ENCODE measurements at places on chromosomes 16 and 17.
A peak's percentile ranks its signal among the peaks of the same experiment; 100 is the strongest.

DNA sequence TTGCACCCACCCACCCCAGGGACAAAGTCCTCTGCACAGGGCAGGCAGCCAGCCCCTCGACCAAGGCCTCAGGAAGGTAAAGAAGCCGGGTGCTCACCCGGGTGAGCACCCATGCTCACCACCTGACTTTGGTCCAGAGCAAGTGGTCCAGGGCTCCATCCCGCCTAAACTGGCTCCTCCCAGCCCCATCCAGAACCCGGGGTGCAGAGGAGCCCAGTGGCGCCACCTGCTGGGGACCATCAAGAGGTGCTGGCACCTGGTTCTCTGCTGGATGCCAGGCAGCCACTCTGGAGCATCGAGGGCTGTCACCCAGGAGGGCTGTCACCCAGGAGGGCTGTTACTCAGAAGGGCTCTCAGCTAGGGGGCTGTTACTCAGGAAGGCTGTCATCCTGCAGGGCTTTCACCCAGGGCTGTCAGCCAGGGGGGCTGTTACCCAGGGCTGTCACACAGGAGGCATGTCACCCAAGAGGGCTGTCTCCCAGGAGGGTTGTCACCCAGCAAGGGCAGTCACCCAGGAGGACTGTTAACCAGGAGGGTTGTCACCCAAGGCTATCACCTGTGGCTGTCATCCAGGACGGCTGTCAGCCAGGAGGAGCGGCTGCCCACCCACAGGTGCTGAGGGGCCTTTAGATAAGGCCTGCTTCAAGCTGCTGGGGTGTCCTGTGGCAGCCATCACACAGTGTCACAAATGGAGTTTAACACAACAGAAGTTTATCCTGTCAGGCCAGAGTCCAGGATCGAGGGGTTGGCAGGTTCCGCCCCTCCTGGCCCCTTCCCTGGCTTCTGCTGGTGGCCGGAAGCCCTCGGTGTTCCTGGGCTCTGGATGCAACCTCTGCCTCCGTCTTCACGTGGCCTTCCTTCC is 98.5 kb downstream of the TNFRSF13B start:
- no peak for DNase-seq

GRCh38 chr17:19348081-19348650 is 14.4 kb downstream of the B9D1 start:
- no peak for DNase-seq

GRCh38 chr17:57809879-57810278 is 40.0 kb downstream of the MRPS23 start:
- DNase-seq = no peak

DNA sequence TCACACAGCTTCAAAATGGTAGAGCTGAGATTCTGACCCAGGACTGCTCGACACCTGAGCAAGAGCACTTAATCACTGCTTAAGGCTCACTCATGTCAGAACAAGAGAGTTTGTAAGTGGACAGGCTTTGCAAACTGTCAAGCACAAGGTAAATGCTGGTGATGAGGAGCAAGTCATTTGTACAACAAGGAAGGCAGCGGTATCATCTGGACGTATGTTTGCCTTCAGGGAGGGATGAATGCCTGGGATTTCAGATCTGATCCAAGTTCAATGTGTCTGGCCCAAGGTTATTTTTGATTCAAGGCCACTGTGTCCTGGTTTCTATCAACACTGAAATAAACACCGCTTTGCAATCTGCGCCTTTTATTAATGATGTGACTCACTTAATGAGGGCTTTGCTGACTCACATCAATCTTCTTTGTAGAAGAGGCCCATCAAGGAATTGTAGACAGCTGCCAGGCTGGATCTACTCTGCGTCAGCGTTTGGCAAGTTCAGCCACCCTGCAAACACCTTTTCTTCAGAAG is 174.4 kb upstream of the HS3ST3A1 start:
- DNase-seq = no peak

DNA sequence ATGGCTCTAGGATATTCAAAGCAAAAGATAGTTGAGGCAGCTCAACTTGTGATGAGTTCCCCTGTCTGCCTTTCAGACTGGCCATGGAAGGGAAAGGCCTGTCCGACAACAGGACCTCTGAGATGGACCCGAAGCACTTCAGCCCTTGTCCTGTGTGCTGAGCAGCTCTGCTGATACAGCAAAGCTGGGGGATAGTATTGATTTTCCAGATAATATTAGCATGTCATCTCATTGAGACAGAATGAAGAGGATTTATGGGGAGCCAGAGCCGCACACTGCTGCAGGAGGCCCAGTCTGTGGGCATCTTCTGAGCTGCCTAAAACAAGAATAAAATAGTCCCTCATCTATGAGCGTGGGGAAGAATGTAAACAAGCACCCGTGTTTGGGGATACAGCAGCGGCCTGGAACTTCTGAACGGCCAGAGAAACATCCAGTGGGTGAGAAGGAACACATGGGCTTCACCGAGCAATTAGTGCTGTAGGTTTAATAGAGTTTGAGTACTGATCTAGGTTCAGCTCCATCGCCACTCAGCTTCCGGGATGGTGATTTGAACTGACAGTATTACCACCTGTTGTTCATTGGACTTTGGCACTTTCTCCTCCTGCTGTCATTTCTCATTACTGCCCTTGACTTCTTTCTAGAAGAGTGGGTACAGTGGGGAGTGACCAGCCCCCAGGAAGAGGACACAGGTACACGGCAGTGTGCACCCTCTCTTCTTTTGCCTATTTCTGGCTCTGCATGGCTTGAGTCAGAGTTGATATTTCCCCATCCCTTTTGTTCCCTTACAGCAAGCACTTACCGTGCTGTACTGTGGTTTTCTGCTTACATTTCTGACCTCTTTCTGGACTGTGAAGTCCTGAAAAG is 96.5 kb upstream of the TBX2 start:
- DNase-seq = no peak

DNA sequence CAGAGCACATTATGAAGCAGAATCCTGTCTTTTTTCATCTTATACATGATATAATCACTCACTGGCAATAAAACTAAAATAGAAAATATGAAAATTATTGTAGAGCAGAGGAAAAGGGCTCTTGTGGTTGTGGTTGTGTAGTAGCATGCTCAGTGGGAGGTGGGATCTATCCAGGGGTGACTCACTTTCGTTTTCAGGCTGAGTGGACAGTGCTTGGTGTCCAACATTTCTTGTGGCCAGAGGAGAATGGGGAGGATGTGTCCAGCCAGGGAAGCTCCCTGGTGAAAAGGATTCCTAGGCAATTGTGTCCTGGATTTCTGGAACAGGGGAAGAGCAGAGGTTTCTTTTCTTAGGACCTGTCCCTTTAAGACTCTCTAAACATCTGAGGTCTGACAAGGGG is 31.9 kb upstream of the CPHXL start:
- DNase-seq = no peak

GRCh38 chr17:43917016-43917347 is 9.6 kb upstream of the MPP2 start:
- no peak for DNase-seq

- no peak for DNase-seq
Observed at GRCh38 chr17:72901083-72901482, 191.4 kb downstream of the SLC39A11 start.

- DNase-seq = no peak
Observed at GRCh38 chr17:31313982-31314781, at the start of gene EVI2B. Gene EVI2B (minus strand): TSS chr17:31314054. CDS start chr17:31305609, 8,445 bp downstream.

DNA sequence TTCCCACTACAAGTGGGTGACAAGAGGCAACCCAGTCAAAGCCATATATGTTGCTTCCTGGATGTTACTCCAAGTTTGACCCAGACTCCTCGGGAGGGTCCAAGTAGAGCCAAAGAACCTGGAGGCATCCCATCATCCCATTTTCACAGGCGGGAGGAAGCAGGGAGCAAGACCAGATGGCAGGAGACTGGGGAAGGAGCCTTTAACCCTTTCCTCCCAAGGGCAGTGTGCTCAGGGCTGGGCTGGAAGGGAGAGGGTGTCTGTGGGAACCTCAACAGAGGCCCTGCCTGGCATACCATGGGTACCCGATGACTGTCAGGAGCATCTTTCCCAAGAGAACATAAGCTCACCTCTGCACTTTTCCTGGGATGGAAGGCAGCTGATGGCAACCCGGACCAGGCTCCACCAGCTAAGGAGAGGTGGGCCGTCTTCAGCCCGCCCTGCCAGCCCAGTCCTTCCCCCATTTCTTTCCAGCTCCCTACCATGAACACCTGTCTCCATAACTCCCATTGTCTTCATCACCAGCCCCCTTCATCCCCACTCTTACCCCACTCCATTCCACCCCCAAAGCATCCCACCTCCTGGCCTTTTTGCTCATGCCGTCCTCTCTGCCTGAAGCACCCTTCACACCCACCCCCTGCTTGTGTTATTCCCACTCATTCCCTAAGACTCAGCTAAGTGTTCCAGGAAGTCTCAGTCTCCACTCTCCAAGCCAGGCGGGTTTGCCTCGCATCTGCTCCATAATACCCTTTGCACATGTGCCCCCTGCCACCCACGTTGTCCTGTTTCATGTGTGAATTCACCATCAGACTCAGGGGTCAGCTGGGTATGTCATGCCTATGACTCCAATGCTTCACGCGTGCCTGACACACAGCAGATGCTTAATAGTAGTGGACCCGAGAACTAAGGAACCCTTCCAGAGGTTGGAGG is 5.9 kb upstream of the SLC16A5 start:
- no peak for DNase-seq

- no peak for DNase-seq
Observed at GRCh38 chr17:79877041-79877440, 37.8 kb upstream of the CBX4 start.

DNA sequence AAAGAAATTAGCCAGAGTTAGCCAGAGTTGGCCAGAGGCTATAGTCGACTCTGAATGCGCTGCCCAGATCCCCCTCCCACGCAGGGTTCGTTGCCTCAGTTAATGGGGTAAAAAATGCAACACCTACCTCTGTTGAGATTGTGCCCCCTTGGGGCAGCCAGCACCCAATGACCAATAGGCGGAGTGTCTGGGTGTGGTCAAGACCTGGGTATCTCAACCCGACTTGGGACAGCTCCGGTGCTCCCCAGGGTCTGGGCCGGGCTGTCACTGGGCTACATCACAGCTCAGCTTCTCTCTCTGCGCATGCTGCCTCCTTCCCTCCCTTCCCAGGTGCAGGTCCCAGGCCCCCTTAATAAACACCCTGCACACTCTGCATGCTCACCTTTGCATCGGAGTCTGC is 59.6 kb upstream of the GCSH start:
- no peak for DNase-seq

- no peak for DNase-seq
Observed at GRCh38 chr16:90031186-90031930, 12.1 kb upstream of the DBNDD1 start.

DNA sequence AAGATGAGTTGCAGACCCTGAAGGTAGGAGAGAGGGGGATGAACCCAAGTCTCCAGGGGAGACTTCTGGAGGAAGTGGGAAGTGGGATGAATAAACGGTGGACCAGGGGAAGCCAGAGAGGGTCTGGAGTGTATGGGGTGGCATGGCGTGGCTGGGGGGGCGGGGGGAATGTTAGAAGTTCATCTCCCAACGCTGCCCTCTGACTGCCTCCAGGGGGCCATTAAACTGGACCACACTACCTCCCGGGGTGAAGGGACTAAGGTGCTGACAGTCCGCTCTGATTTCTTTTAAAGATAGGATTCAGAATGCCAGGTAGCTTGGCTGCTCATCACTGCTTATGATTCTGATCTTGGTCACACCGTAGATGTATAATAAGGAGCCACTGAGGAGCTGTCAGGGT is 21.2 kb downstream of the ST3GAL2 start:
- DNase-seq = no peak

DNA sequence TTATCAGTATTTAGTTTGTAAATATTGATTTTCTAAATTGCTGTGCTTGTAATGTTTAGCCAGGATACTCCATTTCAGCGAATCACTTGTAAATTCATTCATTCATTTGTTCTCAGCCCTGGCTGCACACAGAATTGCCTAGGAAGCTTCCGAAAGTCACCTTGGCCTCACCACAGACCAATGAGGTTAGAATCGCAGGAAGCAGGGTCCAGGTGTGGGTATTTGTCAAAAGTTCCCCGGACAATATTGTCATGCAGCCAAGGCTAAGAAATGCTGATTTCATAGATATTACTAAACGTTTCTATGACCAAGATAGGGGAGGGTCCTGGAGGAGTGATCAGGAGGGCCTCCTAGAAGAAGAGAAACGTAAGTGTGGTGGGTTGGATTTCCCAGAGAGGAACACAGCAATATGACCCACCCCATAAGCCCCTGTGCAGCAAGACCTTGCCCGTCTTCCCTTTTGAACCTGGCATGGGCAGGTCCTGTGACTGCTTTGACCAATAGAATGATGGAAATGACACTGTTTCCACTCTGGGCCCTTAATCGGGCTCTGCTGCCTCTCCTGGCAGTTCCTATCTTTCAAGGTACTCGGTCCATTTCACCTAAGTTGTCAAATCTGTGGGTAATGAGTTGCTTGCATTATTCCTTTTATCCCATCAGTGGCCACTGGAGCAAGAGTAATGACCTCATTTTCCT is 238.7 kb downstream of the FOXL1 start:
- DNase-seq = no peak

DNA sequence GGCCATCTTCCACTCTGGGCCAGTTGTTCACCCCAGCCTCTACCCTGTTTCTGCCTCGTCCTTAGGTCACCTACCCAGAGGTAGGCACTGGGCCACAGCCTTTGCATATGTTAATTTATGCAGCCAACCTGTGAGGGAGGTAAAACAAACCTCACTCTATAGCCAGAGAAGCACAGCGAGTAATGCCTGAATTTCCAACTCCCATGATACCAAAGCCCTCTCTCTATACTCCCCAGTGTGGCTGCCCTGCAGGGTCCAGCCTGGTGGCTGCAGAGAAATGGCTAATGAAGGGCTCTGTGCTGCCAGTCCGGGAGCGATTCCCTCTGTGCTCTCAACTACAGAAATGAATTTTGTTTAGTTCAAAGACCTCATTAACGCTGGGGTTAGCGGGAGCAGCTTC is 397.0 kb upstream of the CCL2 start:
- no peak for DNase-seq

GRCh38 chr16:19118938-19119431 is 5.2 kb downstream of the ITPRIPL2 start:
- peak; percentile 84 for DNase-seq

DNA sequence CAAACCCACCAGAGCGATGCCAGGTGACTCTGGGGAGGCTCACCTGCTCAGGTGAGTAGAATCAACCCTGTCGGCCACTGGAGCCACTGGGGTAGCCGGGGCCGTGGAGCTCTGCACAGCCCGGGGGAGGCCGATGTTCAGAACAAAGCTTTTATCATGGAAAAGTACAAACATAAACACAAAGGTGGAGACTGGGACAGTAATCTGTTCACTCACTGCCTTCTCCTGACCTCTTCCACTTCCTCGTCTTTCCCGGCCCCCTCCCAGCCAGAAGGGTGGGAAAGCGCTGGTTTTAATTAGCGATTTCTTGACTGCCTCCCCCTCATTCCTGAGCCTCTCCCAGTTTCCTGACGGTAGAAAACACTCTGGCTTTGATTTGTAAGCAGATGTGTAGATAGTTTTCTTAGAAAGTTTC is 9.8 kb upstream of the TEX19 start:
- no peak for DNase-seq

DNA sequence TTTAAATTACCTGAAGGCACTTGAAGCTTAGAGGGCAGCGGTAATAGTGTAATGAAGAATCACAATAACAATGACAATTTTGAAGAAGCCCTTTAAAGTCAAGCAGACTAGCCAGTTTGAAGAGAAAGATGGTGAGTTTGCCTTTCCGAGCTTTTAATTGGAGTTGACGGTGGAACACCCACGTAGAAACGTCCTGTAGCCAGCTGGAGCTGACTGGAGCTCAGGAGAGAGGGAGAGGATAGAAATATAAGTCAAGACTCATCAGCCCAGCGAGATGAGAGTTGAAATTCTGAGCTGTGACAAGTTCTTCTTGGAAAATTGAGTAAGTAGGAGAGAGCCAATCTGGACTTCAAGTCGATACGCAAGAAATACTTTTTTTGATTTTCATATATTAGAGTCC is 91.7 kb upstream of the CACNG3 start:
- no peak for DNase-seq

GRCh38 chr17:50130559-50131305 is 772 bp upstream of the SAMD14 start:
- DNase-seq = no peak

GRCh38 chr16:66293207-66293735 is 73.2 kb upstream of the CDH5 start:
- DNase-seq = no peak
